ENCODE measurements at places on chromosomes 2 and 18.

DNA sequence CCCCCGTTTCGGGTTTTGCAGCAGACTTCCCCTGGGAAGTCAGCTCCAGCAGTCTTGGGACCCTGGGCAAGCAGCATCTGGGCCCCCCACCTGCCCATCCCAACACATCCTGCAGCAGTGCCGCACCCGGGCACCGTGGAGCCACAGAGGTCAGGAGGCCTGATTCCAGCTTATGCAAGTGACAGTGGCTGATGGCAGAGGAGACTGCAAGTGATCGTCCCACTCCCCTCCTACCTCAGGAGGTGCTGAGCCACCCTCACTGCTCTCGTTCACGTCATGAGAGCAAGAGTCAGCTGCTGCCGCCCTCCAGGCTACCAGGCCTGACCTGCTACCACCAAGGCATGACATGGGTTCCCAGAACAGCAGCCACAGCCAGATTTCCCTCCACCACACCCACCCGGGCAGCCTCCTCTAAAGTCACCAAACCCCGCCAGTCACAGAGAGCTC, 18.2 kb downstream of the COX7A2L start:
- DNase-seq: no peak

DNA sequence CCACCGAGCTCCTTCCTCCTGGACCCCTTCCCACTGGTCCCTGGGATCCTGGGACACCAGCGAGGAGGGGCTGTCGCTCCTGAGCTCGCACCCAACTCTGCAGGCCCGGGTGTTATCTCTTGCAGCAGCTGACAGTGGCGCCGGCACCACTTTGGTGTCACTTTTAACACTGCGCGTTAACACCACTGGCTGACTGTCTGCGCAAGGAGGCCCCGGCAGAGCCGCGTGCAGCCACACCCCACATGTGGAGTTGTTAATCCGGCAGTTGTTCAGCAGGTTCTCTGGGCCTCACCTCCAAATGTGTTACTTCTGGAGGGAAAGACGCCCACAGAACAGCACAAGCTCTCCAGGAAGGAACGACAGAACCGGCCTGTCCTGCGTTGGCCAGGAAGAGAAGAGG, 155.0 kb upstream of the GLI2 start:
- DNase-seq: no peak

DNA sequence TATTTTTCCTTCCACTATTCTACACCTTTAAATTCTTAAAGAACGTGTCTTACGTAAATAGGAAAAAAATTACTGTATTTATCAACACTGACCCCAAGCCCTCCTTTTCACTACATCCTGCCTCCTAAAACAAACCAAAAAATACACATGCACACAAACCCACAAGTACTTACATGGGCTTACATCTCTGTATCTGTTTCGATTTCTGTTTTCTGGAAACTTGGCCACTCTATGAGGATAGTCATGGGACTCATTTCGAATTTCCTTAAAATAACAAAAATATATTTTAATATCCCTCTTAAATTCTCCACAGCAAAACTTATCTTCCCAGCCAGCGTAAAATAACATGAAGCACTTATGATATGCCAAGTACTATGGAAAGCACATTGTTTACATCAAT, 25.0 kb downstream of the PTPN2 start:
- DNase-seq: no peak

- DNase-seq: no peak
Observed at GRCh38 chr18:58222432-58223125, 178.6 kb downstream of the NEDD4L start.

DNA sequence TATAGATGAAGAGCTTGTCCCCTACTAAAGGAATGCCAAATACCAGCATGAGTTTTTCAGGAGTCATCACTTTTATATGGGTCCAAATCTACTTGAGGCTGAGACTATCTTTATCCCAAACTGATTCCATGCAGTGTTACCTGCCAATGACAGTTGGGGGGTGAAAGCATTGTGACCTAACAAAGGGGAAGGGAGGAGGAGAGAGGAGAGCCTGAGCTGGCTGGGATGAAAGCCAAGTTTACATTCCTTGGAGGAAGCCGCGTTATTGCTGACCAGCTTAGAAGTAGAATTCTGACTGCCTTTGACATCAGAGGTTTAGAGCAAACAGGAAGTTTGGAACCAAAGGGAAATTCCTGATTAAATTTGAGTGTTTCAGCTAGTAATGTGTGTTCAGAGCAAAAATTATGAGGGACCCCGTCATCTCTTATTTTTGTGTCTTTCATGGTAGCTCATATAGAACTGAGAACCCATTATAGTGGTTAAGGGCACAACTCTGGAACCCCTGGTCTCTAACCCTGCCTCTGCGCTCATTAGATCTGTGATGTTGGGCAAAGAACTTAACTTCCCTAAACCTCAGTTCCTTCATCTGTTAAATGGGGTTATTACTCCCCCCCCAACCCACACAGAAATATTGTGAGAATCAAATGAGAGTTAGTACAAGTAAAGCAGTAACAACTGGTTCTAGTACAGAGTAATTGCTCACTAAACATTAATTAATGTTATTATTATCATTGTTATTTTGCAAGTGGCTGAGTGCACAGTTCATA, 199.3 kb upstream of the EPAS1 start:
- no peak for DNase-seq

DNA sequence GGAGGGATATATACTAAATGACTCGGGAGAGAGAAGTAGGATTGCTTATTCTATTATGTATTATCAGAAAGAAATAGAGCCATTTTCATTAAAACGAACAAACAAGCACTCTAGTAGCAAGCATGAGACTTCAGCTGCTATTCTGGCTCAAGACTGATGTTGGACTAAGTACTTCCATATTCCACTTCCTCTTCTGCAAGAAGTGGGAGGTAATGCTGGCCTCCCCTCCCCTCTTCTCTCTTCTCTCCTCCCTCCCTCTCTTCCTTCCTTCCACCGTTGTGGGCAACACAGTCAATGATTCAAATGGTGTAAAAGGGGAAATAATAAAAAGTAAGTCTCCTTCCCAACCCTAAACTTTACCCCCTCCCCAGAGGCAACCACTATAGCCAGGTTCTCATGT, 62.6 kb downstream of the EMX1 start:
- DNase-seq: no peak

DNA sequence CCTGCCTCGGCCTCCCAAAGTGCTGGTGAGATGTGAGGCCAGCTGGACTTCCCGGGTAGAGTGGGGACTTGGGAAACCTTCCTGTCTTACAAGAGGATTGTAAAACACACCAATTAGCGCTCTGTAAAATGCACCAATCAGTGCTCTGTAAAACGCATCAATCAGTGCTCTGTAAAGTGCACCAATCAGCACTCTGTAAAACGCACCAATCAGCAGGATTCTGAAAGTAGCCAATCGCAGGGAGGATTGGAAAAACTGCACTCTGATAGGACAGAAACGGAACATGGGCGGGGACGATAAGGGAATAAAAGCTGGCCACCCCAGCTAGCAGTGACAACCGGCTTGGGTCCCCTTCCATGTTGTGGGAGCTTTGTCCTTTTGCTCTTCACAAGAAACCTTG, 19.0 kb downstream of the RNF125 start:
- DNase-seq: no peak

- DNase-seq: no peak
Observed at GRCh38 chr2:164840458-164840929, 1.1 kb downstream of the COBLL1 start.

DNA sequence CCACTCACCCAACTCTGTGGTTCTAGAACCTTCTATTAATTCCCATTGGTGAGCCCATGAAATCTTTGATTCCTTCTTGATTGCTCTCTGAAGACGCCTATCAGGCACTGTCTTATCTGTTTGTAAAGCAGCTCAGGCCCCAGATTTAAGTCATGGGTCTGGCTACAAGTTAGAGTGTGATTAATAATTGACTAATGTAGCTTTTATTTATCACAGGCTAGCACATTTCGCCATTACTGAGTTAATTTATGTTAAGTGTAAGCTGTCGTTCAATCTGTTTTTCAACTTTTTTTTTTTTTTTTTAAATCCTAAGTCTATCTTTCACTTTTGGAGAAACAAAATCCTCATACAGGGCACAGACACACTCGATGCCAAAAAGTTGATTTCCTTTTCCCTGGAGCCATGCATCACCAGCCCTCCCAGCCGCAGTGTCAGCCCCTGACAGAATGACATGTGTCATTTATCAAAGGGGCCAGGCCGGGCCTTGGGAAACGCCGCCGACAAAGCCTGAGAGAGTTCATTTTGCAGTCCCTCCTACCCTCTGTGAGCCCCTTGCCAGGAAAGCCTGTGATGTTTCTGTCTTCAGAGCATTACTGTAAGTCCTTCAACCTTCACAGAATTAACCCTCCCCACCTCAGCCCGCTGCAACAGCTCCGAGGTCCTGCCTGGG, 15.8 kb downstream of the TSHZ1 start:
- DNase-seq: no peak

DNA sequence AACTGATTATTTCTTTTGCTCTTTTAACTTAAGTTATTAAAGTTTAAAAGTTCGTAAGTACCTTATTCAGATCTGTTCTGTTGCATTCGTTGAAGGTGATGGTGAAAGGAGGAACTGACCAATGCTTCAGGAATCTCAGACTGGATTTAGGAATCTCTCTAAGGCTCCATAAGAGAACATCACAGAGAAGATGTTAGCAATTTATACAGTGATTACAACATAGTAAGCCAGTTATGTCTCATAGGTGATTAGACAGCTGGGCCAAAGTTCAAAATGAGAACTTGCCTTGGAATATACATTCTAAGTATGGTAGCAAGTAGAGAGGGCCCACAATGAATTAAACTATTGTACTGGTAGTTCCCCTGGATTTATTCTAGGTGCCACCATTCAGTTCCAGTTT, 3.2 kb downstream of the MARS2 start:
- DNase-seq: no peak

DNA sequence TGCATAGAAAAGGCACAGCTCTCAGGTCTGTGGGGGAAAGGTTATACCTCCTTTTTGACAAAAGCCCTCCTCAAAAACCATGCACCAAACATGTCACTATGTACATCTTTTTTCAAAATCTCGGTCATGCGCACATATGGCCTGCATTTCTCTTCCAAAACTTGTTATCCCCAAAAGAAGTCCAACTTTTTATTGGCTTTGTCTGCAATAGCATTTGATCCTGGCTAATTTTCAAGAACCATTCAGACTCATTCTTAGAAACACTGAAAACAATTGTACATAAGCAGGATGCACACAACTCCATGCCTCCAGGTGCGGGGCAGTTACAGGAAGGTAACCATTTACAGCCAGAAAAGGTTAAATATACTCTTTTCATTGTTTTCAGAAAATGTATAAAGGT, 21.9 kb downstream of the SERTAD2 start:
- no peak for DNase-seq

DNA sequence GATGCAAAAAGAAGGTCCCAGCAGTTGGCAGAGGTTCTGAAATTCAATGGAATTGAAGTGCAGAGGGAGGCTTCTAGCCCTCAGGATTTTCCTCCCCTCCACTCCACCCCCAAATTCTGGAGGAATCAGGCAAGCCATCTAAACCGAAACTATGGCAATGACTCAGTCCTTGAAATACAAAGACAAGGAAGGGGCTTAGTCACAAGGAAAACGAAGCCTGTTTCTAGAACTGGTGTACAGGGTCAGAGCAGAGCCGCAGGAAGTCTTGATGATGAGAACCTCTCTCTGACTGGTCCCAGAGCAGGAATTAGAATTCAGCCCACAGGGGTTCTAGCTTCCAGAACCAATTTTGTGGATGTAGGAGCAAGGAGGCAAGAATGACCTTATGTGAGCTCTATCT, 111.7 kb upstream of the SCN1A start:
- no peak for DNase-seq

DNA sequence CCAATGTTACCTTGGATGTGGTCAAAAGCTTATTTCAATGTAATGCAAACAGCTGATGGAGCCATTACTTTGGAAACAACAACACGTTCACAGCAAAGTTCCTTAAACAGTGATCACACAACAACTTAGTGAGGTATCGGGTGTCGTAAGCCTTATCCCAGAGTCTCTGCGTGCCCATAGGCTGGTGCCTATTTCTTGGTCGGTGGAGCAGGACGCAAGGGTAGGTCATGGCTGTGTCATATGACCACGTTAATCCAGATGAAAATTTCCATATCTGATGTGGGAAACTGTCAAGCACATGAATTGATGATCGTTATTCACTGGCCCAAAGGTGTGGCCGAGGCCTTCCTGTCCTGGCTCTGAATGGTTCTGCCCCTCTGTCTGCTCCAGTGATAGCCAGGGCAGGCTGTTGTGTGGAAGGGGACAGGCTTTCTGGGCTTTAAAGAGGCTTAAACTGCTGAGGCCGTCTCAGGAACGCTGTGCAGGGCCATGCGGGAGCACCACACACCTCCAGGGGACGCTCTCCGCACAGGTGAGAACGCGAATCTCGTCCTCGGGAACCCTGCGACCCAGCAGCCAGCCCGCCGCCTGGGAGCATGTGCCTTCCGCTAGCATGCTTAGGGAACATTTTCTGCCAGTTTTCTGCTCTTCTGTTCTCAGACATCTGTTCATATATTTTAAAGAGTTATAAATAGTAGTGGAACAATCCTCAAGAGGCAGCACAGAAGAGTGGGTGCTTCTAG, 90.6 kb downstream of the KCTD1 start:
- no peak for DNase-seq

DNA sequence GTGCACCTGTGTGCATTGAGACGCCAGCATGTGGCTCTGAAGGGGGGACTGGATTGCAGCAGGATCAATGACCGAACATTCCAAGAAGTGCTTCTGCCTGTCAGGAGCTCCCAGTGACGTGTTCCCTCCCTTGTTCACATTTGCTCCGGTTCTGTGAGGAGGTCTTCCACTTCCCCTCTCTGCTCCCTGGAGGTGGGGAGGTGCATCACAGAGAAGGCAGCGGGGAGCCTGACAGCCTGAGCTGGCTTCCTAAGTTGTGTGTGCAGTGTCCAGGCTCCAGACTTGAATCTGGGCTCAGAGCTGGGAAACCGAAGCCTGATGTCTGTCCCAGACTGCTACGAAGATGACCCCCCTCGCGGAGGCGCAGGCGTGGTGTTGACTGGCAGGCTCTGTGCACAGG, 171.0 kb downstream of the KLHL29 start:
- DNase-seq: no peak

GRCh38 chr2:84833481-84834150, 47.3 kb downstream of the TRABD2A start:
- DNase-seq: no peak

DNA sequence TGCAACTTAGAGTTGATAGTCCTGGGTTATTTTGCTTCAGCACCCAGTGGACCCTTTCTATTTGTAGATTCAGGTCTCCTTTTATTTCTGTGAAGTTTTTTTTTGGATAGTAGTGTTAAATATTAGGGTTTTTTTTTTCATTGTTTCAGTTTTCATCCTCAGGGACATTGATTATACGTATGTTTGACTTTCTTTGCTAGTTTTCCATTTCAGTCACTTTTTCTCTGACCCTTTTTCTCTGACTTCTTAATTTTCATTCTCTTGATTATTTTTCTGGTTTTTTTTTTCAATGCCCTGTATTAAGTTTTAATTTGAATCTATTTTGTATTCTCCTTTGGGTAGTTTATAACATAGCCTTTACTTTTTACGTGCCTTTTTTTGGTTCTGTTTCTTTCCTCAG, 79.4 kb downstream of the AGPS start:
- DNase-seq: no peak

DNA sequence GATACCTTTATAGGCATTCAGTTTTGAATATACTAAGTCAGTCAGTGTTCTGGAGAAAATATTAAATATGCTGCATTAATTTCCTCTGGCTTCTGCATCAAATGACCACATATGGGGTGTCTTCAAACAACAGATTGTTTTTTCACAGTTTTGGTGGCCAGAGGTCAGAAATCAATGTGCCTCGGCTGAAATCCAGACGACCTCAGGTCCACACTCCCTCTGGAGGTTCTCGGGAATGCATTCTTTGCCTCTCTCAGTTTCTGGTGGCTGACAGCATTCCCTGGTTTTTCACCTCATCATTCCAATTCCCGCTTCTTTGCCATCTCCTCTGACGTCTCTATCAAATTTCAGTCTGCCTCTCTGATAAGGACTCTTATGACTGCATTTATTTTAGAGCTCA, 142.3 kb downstream of the ZNF407 start:
- no peak for DNase-seq

All from stimulated activated CD4-positive, alpha-beta T cell treated with anti-CD3 and anti-CD28 coated beads, Interleukin-4, amount 100 ng/mL, for 4 hours (primary cell).